Activated T-helper 2 cell treated with anti-CD3 and anti-CD28 coated beads, Interferon-gamma antibody, Interleukin-2, Interleukin-4, amounts not matched to agents 10 μg/mL and 5 μg/mL and 100 μg/mL, durations not matched to agents 14 hours and 24 hours and 36 hours (primary cell): ENCODE measurements at places on chromosomes 1 and 21.

DNA sequence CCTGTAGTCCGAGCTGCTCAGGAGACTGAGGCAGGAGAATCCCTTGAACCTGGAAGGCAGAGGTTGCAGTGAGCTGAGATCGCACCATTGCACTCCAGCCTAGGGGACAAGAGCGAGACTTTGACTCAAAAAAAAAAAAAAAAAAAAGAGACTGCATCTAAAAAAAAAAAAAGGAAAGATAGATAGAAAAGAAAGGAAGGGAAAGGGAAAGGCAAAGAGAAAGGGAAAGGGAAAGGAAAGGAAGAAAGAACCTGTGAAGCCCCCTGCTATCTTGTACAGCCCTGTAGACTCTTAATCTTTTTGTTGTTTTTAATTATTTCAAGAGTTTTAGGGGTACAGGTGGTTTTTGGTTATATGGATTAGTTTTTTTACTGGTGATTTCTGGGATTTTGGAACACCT is 46.0 kb upstream of the MUTYH start:
- no peak for DNase-seq

DNA sequence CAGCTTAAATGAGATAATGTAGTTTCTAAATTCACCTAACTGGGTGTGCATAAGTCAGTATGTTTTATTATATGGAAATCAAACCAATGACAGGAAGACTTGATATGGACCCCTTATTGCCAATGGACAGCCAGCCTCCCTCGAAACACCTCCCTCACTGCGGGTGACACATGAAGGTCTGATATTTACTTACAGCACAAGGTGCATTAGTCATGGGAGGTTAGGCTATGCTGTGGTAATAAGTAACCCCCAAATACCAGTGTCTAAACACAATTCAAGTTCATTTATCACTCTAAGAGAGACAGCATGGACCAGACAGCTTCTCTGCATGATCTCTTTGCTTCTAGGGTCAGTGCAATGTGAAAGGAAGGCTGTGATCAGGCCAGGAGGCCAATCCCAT is 126.0 kb upstream of the KCNJ6 start:
- no peak for DNase-seq

GRCh38 chr1:184473176-184473966 is 86.5 kb downstream of the C1orf21 start:
- DNase-seq: no peak

DNA sequence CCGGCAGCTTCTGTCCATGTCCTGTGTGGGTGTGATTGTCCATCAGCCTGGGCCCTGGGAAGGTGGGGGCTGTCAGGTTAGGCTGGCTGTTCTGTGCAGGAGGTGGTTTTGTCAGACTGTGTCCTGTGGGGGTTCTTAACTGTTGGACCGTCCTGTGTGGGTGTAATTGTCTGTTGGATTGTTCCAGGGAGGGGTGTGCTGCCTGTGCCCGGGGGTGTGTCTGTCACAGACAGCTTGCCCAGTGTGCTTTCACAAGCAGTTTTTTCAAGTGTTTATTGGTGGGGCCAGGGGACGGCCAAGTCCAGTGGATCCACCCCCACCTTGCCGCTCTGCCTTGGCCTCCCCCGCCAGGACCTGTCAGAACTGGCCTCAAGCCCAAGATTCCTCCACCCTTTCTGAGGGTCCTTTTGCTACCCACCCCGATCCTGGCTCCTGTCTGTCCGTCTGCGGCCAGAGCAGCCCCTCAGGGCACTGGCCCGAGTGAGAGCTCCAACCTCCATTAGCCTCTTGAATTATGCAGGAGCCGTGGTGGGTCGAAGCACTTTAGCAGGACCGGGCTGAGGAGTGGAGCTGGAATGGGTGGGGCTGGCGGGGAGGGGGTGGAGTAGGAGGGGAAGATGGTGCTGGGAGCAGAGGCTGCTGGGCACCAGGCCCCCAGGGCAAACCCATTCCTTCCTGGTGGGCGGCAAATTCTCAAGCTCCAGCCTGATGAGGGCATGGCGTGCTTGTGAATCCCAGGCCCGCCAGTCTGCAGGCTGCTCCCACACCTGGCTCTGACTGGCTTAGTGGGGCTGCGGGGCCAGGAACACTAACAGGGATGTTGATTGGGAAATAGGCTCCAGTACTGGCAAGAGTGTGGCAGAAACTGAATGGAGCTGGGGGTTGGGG is 47.2 kb downstream of the PTPRF start:
- no peak for DNase-seq

DNA sequence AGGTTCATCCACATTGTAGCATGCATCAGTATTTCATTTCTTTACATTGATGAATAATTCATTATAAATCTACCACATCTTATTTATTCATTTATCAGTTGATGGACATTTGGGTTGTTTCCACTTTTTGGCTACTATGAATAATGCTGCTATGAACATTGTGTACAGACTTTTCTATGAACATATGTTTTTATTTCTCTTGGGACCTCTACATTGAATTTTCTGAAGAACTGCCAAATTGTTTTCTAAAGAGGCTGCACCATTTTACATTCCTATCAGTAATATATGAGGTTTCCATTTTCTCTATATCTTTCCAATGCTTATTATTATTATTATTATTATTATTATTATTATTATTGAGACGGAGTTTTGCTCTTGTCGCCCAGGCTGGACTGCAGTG is 81.3 kb upstream of the SELENON start:
- DNase-seq: no peak

- DNase-seq: no peak
These were observed 52.5 kb downstream of the LRIG2 start for GRCh38 chr1:113125517-113125916.

DNA sequence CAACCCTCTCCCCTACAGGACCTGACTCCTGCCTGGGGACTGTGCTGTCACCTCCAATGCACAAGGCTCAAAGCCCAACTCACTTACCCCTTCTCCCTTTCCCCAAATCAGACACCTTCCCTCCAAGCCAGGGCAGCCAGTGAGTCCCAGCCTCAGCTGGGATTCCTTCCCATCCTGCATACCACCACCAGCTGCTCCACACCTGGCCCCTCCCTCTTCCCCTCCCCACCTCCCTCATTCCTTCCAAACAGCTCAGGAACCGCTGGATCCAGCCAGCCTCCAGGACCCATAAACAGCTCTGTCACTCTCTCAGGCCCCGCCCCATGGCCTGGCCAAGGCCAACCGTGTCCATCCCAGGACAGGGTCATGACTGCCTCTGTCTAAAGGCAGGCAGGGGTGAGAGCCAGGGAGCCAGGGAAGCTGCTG is 41.4 kb downstream of the ACOT7 start:
- DNase-seq: no peak

- no peak for DNase-seq
These were observed 9.8 kb downstream of the IGSF5 start for GRCh38 chr21:39754811-39755210.

GRCh38 chr1:9289711-9290485 is 2.8 kb upstream of the SPSB1 start:
- DNase-seq: no peak

DNA sequence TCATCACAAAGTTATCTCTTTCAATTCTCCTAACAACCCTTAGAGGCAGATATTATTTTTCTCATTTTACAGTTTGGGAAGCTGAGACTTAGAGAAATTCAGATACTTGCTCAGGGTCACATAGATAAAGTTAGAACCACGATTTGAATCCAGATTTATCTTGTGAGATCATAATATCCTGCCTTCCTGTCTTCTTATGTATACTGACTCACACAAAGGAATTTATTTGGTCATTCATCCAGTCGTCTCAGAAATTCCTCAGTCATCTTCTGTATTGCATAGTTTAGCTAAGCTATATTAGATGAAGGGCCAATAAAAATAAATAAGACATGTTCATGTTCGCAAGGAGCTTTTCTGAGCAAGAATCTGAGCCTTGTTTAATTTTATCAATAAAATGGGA is 35.8 kb upstream of the RUNX1 start:
- DNase-seq: no peak

DNA sequence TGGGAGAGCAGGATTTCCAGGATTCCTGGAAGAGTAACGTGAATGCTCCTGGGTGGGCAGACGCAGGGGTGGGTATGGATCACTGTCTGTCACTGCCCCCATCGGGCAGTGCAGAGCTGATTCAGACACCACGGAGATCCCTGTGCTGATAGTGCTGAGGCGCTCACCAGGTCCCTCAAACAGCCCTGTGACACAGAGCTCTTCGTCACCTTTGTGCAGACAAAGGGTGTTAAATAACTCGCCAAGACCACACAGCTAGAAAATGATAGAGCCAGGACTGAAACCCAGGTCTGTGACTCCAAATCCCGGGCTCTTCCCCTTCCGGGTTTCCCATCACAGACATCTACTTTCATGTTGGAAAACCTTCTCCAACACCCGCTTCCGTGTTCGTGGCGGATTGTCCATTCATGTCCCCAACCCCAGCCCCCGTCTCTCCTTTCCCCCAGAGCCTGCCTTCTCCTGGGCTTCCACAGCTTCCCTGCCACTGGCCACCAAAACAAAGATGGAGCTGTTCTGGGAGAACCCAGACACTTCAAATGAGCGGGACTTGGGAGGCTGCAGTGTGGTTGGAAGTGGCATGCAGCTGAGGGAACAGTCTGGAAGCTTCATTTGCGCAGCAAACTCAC is 2.6 kb downstream of the EFHD2 start:
- DNase-seq: peak; percentile 43

- DNase-seq: no peak
These were observed 35.5 kb downstream of the PDE9A start for GRCh38 chr21:42688841-42689371.

DNA sequence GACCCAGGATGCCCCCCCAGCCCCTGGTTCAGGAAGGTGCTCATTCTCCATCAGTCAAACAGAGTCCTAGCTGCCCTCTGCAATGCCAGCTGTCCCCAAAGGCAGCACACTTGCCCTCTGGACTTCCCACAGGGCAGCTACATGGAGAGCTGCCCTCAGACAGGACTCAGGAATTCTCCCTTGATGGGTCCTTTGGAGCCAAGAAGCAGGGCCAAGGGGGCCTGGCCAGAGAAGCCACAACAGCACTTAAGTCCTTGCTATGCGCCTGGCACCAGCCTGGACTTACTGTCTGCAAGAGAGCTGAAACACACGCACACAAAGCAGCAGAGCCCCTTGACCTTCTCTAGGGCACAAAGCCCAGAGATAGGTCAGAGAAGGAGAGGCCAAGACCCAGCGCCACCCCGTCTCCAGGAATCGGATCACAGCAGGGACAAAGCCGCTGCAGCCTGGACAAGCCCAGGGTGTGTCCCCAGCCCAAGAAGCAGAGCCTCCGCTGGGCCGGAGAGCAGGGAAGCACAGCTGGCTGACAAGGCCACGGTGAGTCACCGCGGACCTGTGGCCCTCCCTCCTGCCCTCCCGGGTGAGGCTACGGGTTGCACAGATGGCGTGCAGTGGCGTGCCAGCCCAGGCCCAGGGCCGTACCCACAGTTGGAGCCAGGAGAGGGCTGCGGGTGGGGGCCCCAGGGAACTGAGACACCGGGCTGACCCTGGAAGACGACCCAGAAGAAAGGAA is 1.7 kb downstream of the WNT9A start:
- no peak for DNase-seq

GRCh38 chr1:54212872-54213271 is 12.9 kb downstream of the MRPL37 start:
- DNase-seq: no peak

GRCh38 chr1:212699104-212699624 is 476 bp downstream of the BATF3 start:
- DNase-seq: peak; percentile 52

DNA sequence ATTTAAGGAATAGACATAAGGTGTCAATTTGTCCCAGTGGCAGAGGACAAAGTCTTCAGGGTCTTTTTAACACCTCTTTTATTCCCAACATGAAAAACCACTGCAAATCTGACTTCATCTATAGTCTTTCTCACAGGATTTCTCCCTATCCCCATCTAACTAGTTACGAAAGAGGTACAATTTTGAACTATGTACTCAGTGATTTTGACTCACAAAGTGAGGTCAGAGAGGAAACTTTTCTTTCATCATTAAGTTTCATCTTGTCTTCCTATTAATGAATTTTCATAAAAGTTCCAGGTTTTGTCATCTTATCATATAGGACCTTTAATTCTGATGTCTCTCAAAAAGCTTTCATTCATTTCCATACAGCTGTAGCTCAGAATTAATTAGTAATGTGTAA is 63.3 kb downstream of the ASH1L start:
- no peak for DNase-seq

GRCh38 chr1:41918450-41919043 is at the start of gene HIVEP3:
HIVEP3 (minus strand) TSS chr1:41918922.
- no peak for DNase-seq

DNA sequence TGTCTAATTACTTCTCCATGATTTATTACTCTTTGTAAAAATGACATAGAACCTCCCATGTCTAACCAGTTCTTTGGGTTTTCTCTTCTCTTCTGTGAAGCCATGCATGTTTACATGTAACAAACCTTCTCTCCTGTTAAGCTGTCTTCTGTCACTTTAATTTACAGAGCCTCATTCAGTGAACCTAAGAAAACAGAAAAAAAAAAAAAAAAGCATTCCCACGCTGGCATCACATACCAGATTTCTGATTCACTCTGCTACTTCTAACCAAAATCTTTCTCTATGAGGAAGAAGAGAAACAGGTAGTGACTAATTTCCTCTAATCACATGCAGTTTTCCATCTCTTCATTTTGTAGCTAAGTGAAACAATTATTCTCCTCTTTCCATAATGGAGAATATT is 141.4 kb upstream of the CXADR start:
- no peak for DNase-seq

DNA sequence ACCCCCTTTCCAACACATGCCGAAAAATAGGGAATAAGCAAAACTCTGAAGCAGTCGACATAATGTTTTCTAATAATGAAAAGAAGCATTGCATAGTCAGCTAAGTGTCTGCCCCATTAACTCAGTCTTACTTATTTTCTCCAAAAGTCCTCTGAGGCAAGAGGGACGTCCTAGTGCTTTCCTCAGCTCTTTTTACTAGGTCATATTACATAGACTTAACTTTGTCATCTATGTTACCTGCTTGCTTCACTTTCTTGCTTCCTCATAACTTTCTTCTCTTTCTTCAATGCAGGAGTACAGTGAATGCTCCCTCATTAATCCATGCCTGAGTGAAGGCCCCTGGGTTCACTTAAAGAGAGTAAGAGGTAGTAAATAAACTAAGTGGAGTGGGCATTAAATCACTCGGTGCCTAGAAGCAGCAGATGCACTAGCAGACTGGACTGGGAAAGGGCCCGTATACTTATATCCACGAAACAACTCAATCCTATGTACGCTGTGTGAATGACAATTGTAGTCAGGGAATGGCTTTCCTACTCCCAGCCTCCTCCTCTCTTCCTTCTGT is 210.5 kb upstream of the SPAG17 start:
- DNase-seq: no peak

DNA sequence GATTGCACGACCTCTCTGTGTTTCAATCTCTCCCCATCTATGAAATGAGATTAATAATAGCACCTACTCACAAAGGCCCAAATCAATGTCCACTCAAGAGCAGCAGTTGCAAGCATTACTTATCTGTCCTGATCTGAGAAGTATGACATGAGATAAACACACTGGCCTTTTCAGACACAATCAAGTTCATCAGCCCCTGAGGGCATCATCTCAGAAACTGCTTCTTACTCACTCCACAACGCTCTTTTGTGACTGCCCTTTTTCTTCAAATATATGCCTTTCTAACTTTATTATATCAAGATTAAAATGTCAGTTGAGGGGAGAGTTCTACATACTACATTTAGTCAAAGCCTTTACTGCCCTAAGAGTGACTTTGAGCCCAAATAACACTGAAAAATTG is 371.9 kb upstream of the SPAG17 start:
- DNase-seq: no peak
